Urothelium cell line (cell line): ENCODE measurements at places on chromosomes 12 and 14.

- no peak for DNase-seq
These were observed 40.0 kb downstream of the NUAK1 start for GRCh38 chr12:106098691-106099200.

DNA sequence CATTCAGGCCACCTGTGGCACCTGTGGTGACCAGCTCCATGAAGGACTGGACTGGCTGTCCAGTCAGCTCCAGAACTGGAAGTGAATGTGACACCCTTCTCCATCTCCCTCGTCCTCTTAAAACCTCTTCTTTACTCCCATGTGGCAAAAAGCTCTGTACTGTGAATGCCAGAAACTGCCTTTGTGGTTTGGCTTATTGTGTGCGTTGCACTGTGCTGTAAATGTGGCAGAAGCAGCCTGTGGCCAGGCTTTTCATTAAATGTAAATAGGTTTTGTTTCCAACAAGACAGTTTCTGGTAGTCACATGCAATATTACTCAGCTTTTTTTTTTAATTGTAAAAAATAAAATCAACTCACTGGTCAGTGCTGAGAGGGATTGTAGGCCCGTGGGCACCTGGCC, 453.7 kb downstream of the ATP23 start:
- no peak for DNase-seq

GRCh38 chr12:67241482-67241881, 27.7 kb upstream of the CAND1 start:
- no peak for DNase-seq

- DNase-seq, result no peak
These were observed 303.8 kb downstream of the TMEM121 start for GRCh38 chr14:105830171-105830570.

- DNase-seq, result peak; percentile 39
These were observed 1929.9 kb upstream of the SEL1L start for GRCh38 chr14:83463500-83464098.

- no peak for DNase-seq
These were observed 49.4 kb upstream of the FRMD6 start for GRCh38 chr14:51602310-51602709.

DNA sequence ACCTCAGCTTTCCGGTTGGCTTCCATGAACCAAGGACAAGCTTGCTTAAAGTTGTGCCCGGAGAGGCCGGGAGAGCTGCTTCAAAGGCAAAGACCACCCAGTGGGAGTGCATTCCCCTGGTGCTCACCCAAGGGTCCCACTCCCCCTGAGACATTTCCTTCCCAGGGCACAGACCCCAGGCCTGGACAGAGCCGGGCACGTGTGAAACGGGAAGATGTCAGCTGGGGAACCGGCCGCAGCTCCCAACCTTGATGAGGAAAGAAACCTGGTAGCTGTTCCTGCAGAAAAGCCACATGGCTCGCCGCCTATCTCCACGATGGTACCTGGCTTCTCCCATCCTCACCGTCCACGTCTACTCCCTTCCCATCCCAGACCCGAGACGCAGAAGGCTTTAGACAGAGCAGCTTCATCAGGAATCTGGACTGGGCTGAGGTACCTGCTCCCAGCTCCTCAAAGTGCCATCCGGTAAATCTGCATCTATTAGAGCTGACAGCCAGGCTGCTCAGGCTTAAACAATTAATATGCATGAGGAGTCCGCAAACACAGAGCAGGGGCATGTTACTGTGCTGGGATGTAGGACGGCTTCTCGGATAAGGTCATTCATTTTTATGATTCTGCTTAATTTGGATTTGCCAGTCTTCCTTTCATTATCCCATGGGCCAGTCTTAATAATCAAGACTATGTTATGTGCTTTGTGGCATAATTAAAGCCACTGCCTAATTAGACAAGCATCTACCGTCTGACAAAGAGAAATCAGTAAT, 53.1 kb downstream of the GALNT9 start:
- no peak for DNase-seq

- no peak for DNase-seq
These were observed 4.3 kb downstream of the EMP1 start for GRCh38 chr12:13200841-13201240.

DNA sequence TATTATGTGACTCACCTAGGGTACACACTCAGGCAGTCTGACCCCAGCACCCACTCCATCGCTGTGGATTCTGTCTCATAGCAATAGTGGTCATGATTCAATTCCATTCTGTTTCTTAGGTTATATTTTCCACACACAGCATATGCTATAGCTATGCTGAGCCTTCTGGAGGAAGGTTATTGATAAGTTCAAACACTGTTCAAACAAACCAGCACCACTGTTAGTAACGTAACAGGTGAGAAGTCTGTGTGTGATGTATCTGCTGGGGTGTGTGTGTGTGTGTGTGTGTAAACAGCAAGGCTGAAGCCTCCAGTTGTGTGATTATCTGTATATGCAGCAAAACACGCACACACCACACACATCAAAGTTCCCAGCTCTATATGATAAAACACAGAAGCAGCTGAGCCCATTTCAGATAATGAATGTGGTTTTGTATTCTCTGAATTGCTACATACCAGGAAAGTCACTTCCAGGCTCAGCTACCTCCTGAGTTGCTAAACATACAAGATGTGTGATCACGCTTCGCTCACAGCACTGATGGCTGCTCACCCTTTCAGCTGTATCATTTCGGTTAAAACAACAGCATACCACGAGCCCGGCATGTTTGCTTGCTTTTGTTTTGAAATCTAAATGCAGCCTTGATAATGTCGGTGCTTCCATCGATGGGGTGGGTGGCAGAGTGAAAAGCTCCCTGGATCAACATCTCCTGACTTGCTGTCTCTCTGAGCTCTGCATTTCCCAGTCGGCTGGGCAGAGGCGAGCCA, 6.8 kb upstream of the SYNE3 start:
- DNase-seq, result no peak

GRCh38 chr12:3250576-3250975, 173.4 kb downstream of the TSPAN9 start:
- no peak for DNase-seq

- no peak for DNase-seq
These were observed 16.3 kb downstream of the SERPINA1 start for GRCh38 chr14:94372021-94372605.

- no peak for DNase-seq
These were observed 942 bp downstream of the SYT1 start for GRCh38 chr12:78865516-78865915.

DNA sequence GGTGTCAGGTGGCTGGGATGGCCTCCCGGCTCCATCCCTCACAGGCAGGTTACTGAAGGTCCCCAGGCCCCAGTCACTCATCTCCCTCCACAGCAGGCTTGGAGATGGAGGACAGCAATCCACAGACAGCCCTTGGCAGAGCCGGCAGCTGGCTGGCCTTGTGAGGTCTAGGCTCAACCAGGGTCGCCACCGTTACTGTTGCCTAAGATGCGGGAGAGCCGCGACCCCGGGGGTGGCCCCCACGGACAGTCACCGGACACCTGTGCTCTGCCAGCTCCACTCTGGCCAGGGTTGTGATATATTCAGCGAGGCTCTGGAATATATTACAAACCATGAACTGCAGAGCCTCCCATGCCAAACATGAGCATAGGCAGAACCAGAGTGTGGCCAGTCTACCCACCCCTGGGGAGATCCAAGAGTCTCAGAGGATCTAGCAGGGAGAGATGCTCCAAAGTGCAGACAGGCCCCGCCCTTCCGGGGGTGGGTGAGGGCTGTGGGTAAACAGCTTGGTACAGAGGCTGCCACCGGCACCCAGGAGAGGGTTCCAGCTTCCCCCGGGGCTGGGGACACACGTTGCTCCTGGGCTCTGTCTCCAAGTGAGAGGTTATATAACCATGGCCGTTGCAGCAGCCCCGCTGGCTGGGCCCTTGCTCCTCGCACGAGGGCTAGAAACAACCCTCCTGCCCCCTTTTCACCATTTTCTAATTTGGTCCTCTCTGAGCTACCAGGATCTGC, 55.9 kb upstream of the DIO3 start:
- DNase-seq, result no peak

DNA sequence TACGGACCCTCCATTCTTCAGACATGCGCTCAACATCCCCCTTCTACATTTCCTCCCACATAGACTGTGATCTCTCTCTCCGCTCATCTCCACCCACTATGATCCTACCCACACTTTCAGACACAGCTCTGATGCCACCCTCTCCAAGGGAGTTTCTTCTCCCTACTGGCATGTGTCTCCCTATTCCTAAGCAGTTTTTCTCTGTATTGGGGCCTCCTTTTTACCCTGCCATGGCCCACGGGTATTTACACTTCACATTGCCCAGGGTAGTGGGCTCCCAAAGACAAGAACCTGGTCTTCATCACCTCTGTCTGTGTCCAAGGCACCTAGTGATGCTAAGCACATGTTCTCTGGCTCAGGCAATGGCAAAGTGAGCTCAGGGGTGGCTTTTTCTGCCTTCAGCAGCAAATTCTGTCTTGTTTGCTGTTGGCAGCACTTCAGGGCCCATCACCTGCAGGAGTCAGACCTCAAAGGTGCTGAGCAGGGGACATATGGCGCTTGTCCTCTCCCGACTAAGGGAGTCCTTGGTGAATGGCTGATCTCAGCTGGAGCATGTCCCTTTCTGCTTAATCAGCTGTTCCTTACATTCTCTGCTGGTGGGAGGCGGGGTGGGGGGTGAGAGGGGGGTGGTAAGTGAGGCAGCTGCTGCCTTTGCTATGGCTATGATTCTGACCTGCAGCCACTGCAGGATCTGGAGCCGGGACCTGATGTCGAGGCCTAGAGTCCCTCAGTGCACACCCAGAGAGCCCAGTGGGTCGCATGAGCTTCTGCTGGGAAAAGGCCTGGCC, 256.8 kb downstream of the PCNX1 start:
- DNase-seq, result no peak

DNA sequence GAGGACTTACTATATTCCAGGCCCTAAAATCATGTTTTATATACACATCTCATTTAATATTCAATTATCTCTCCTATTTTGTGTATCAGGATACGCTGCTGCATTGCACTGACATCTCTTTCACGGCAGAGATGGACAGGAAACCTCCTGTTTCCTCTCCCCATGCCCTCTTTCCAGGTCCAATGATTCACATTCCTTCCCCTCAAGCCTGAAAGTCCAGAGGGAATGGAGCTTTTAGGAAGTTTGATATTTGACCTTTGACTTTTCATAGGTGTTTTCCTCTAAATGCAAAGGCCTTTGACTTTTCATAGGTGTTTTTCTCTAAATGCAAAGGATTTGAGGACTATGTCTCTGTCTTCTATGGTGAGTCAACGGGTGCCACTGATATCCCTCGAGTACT, 89.5 kb downstream of the STON2 start:
- no peak for DNase-seq

DNA sequence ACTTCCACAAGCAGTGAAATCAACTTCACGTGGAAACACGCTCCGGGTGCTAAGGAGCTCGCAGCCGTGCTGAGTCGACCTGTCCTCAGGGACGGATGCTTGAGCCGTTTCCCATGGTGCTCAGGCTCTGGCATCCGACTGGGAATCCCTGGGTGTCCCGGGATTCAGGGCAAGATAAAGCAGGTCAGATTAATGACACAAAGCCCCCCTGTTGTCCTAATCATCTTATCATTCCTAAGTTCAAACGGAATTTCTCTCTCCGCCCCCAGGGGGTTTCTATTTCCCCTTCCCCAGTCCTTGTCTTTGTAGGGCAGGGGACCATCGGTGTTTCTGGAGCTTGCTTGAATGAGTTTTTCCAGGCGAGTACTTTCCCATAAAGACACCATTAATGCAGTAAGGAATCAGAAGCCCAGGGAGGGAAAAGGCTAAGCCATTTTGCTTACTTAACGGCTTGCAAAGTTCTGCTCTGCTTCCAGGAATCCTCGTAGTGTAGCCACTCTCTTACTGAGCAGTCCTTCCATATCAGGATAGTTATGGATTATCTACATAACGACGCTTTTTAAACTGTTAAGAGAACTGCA, 116.5 kb downstream of the TMEM132C start:
- no peak for DNase-seq

DNA sequence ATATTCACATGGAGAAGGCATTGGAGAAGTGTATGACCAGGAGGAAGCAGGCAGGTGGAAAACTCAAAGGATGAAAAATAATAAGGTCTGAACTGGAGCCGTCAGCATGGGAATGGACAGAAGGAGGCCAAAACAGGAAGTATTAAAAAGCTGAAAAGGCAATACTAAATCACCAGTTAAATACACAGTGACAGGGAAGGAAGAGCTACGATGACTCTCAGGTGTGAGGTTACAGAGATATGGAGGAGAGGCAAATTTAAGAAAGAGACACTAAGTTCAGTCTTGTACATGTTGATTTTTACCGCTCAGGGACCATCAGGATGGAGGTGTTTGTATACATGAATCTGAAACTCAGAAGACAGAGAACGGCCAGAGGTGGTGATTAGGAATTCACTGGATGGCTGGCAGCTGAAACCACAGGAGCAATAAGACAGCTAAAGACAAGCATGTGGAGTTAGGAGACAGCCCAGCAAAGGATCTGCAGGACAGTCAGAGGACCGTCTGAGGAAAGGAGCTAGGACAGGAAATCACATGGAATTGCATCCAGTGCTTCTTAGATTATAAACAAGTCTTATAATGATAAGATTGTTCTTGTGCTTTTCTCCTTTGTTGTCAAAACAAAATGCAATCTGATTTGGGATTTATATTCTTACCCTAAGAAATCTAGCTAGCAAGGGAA, 33.9 kb upstream of the CDKN3 start:
- no peak for DNase-seq

DNA sequence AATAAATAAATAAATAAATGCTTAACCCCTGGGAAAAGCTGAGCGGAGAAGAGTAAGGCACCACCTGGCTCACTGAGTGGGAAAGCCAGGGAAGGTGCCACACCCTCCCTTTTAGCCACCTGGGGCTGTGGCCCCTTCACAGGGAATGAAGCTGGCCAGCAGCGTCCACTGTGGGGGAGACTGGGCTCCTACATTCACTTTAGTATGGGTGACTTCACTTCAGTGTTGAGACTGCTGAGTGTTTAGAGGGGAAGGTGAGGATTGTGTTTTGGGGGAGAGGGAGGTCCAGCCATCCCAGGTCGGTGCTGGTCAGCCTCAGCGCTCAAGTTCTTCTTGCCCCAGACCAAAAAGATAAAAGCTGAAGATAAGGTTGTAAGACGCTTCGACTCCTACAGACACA, 1.6 kb downstream of the NAB2 start:
- DNase-seq, result no peak

- DNase-seq, result no peak
These were observed 59.8 kb upstream of the KCNA1 start for GRCh38 chr12:4849795-4850345.

DNA sequence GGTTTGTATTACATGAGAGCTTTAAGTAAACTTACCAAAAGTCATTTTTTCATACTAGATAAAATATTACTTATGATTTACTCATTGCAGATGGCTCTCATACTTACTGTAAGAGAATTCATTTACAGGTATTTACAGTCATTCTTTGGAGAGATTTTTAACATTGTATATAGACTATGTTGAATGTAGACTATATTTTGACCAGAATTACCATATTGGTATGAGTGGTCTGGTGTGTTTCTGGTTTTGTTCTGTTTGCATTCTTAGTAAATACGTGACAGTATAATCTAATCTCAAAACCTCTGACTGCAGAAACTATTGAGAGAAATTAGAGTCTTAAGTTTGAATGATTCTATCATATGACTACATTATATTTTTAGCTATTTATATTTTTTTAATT, 91.1 kb downstream of the USP15 start:
- no peak for DNase-seq

- no peak for DNase-seq
These were observed 1493.1 kb upstream of the FLRT2 start for GRCh38 chr14:84036840-84037239.

GRCh38 chr14:40447017-40447416, 1014.8 kb upstream of the FBXO33 start:
- no peak for DNase-seq
